Stimulated activated CD4-positive, alpha-beta T cell treated with anti-CD3 and anti-CD28 coated beads, Interleukin-1b, Interleukin-23, amount 100 ng/mL, for 4 hours (primary cell): ENCODE measurements at places on chromosomes 11 and 22.
A peak's percentile ranks its signal among the peaks of the same experiment; 100 is the strongest.

- no peak for DNase-seq
These were observed 24.1 kb upstream of the TSKU start for GRCh38 chr11:76759092-76759491.

- no peak for DNase-seq
These were observed 626.5 kb upstream of the CHORDC1 start for GRCh38 chr11:90849312-90849711.

DNA sequence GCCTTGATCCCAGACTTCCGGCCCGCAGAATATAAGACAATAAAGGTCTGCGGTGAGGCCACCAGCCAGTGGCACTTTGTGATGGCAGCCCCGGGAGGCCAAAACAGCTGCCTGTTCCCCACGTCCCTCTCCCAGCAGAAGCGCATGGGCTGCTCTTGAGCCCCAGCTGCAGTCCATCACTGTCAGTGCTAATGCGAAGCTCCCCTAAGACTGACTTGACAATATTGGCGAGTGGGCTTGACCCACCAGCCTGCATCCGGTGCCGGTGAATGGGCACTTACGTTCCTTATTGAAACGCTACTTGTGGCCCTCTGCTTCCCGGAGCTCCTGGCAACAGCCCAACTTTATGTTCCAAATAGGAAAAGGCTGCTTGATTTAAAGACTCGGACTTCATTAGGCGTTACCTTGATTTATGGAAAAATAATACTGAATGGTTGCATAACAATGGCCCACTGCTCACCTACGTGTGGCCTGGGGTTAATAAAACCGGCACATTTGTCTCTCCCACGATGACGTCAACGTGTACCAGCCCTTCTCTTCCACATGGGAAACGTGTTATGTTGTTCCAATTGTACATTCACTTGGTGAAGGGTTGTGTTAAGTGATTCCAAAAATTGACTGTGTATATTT is 93.4 kb upstream of the SEPTIN5 start:
- DNase-seq = no peak

DNA sequence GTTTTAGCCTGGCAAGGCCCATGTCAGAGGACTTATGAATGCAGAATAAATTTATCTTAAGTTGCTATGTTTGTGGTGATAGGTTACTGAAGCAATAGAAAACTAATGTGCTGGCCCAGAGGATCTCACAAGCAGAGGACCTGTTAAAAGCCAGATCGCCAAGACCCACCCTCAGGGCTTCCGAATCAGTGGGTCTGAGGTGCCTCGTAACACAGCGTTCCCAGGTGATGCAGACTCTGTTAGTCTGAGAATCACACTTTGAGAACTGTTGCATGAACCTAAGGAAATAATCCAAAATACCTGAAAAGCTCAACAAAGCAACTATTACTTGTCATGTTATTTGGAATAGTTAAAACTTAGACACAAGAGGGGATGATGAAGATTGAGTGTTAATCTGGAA is 6.7 kb upstream of the SCARF2 start:
- DNase-seq = no peak

DNA sequence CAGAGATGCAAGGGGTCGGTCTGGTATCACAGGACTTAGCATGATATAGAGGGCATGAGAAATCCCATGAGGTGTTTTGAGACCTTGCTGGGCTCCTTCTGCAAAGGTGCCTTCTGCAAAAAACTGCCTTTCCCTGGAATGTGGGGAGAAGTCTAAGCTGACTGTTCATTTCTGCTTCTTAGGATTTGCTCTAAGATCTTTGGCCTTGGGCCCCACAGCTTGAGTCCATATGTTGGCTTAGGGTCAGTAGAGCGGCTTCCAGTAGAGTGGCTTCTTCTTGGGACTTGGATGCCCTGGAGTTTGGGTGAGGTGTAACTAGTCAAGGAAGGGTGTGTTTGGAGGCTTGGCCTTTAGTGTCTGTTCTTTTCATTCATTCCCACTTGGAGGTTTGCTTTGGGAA is 37.0 kb downstream of the AMPD3 start:
- no peak for DNase-seq

DNA sequence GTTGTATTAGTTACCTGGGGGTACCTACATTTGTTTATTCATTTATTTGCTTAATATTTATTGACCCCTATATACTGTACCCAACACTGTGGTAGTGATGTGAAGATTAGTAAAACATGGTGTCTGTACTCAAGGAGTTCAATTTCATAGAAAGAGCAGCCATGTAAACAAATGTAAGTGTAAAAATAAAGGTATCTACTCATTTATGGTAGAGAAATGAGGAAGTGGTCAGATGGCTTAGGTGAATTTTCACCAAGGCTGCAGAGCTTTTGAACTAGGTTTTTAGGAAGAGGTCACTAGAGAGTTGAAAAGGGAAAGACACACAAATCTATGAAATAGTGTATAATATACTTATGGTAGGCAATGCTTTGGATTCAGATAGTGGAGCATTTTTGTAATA is 11.1 kb downstream of the CTR9 start:
- DNase-seq = no peak

DNA sequence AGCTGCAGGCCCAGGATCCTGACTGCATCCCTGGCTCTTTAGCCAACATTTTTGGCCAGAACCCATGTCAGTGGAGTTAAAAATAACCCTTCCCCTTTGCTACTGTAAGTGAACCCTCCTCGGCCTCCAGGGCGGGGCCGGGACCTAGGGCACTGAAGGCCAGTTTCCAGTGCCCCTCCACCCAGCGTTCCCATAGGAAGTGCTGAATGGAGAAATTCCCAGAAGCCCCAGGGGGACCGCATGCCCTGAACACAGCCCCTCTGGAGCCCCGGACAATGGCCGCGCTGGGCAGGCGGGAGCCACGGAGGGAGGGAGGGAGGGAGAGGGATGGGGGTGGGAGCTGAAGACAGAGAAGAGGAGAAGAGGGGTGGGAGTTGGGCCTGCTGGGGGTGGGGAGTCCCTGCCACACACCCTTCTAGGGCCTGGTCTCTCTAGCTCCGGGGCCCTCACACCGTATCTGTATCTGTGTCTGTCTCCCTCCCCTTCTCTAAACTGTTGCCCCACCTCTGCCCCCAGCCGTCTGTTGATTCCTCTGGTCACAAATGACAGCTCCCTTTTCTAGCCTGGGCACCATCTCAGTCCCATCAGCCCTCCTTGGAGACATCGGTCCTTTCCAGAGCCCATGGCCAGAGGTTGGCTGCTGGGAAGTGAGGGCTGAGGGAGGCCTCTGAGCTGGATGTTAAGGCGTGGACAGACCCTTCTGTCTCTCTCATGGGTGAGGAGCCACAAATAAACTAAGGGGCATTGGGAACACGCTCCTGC is 10.9 kb downstream of the PDGFB start:
- DNase-seq = no peak

DNA sequence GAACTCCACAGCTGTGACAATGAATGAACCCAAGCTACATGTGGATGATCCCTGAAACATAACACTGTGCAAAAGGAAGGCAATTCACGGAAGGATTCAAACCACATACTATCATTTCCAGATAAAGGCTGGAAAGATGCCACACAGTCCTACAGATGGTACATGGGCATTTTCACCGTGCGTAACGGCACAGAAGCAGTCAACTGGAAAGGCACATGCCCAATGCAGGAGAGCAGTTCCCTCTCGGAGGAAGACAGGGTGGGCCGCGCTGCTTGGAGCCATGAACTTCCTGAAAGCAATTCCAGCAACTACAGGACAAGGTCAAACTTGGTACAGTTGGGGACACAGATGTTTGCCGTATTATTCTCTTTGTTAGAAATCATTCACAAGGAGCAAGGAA is 103.7 kb downstream of the SHANK2 start:
- DNase-seq = no peak

DNA sequence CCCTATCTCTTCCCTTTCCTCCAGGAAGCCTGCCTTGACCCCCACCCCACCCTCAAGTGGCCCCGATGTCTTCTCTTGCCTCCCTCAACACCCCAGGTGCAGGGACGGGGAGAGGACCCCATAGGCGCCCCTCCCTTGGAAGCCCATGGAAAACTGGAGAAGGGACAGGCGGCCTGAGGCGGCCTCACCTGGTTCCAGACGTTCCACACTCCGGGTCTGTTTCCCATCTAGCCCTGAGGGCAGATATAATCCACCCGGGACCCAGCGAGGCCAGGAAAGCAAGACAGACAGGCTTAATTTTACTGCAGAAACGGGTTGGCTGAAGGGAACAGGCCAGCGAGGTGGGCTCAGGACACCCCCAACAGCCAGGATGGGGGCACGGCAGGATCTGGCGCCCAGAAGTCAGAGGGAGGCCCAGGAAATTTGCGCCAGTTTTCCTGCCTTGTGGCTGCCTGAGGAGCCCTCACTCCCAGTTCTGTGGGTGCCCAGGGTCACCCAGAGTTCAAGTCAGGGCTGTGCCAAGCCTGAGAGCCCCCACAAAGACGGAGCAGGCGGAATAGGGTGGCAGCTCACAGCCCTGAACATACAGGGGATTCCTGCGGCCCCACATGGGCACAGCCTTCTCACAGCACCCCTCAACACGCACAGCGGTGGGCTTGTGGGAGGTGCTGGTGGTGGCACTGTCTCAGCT is 3.0 kb upstream of the SIGIRR start:
- DNase-seq = no peak

GRCh38 chr22:28799606-28800307 is 612 bp downstream of the XBP1 start:
- no peak for DNase-seq

DNA sequence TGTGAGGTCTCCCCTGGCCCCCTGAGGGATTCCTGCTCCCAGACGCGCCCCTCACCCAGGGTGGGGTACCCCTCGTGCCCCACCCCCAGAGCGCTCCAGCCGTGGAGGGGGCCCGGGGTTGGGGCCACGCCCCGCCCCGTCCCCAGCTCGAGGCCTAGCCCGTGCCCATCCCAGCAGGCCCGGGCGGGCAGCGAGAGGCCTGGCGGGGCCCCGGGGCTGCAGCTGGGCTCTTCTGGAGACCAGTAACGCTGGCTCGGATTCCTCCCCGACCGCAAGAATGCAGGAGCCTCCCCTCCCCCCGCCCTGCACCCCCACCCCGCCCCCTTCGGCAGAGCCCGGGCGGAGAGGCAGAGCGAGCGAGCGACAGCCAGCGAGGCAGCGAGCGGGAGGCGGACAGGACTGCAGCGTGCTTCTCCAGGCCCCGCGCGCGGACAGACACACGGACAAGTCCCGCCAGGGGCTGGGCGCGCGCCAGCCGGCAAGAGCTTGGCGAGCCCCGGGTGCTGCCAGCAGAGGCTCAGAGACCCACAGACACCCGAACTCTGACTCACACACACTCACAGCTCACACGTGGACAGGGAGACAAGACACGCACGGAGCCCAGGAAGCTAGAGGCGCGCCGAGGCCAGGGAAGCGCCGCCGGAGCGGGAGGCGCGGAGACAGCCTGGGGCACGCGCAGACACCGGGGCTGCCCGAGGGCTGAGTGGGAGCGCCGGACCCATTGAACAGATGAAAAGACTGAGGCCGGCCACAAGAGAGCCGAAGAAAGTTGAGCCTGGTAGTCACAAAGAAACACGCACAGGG is 15.2 kb downstream of the BCL9L start:
- DNase-seq = peak; percentile 36

- DNase-seq = no peak
These were observed 44.1 kb upstream of the NFRKB start for GRCh38 chr11:129939510-129939909.

DNA sequence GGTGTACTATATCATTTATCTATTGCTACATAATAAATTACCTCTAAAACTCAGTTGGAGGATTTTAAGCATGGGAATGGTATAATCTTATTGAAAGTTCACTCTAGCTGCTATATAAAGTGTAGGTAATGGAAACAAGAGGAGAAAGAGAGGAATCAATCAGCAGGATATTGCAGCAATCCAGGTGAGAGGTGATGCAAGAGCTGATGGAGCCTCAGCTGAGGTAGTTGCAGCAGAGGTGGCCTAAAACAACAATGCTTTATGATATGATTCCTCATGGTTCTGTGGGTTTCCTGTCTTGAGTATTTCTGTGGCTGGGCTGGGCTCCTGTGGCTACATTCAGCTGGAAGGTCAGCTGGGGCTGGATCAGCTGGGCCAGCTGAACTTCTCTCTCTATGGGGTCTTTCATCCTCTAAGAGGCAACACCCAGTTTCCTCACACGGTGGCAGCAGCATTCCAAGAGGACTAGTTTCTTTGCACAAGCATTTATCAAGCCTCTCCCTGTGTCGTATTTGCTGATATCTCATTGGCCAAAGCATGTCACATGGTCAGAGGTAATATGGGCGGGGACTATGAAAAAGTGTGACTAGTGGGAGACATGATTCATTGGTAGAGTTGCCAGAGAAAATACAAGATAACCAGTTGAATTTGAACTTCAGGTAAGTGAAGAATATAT is 135.4 kb upstream of the LARGE1 start:
- DNase-seq = no peak

DNA sequence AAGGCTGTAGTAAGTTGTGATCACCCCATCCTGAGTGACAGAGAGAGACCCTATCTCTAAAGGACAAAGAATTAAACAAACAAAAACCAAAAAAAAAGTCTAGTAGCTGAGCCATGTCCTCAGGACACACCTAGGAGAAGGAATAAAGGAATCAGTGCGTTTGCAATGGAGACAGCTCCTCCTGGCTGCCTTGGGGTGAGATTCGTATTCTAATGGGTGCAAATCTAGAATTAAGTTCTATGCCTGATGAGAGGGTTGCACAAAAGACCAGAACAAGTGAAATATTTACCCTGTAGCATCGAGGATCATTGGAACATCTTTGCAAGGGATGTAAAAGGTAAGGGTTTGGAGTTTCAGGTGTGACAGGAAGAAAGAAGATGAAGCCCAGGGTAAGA is 70.3 kb upstream of the BMAL1 start:
- DNase-seq = no peak

GRCh38 chr11:60363542-60364470 is 14.5 kb upstream of the MS4A7 start:
- DNase-seq = peak; percentile 20

GRCh38 chr22:17476838-17477237 is 86.5 kb upstream of the SLC25A18 start:
- no peak for DNase-seq

DNA sequence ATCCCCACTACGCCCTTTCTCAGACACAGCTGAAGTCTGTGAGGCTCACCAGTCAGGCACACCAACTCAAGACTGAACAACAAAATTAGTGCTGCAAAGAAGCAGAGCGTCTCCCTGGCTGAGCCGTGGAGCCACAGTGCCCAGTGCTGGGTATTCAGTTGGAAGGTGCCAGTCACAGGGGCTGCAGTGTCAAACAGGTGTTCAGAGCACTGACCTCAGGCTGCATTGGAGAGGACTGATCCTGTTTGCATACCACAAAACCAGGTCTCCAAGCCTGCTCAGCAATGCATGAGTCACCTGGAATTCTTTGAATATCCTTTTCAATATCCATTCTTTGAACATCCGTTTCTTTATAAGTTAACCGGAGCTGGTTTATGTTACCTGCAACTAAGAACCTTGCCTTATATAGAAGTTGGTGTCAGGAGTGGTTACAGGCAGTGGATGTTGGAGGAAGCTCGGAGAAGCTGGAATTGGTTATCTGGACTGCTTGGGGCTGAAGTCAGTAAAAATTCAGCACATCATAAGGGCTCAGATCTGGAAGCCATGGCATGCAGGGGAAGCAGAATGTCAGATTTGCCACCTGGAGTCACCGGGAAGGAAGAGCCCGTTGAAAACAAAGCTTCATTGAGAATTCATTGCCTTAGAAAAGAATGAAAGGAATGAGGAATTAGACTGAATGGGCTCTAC is 30.3 kb downstream of the PDGFB start:
- no peak for DNase-seq
